ENCODE measurements at places on chromosomes 2 and 18.
A peak's percentile ranks its signal among the peaks of the same experiment; 100 is the strongest.

DNA sequence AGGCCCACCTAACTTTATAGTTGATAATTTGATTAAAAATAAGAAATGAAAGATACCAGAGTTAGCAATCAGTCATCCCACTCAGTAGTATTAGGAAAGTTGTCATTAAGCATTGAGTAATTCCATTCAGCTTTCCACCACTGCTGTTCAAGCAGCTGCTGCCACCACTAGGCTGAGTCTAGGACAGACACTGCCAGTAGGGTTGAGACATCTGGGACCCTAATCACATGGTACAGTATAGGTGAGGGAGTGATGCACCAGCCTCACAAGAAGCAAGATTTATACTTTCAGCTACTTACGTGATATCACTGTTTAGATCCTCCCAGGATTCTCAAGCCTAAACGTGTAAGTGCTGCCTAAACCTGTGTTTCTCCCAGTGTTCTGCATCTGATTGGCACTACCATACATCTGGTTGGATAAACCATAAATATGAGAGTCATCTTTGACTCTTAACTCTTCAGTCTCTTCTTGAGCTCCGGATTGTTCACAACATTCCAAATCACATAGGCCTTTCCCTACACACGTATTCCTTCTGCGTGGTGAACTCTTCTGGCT is 3.2 kb downstream of the UBXN4 start:
- H3K27ac ChIP-seq: peak overlapping the region; percentile 98
- H3K4me3 ChIP-seq: no peak overlapping the region
- peak; percentile 30 for DNase-seq

DNA sequence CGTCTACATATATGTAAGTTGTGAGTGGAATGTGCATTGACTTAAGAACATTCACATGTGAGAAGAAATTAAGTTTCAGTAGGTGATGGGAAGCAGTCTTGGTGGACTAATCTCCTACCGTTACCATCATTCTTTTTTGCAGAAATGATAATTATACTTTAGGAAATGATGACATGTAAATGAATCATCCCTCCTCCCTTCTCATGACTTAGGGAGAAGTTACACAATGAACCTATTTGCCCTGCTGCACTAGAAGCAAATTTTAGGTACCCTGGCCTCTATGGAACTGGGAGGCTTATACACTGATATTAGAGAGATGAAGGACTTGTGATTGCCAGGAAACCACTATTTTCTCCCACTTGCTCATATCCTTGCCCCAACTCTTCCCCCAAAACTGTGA is 214.2 kb downstream of the CALCRL start:
- no peaks in the 10 kb centered on the region for H3K27me3 ChIP-seq
- H3K4me3 ChIP-seq: no peak overlapping the region

DNA sequence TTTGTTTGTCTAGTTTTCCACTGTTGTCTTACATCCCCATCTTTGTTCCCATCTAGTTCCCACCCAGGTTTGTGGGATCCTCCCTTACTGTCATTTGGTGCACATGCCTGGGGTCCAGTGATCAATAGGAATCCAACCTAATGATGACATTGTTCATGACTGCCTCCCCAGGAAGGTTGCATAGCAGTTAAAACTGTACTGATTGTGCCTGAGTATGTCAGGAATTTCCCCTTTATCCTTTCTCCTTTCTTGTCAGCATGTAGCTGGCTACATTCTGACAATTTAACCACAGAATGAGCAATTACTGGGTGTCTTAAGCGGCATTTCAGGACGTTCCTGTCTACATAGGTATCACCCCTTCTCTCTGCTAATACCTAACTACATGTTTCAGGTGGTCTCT is 653.0 kb downstream of the CNTNAP5 start:
- no peaks in the 10 kb centered on the region for H3K4me1 ChIP-seq
- no peak overlapping the region for H3K27ac ChIP-seq
- H3K4me3 ChIP-seq: no peak overlapping the region
- H3K27me3 ChIP-seq: no peaks in the 10 kb centered on the region
- no peak for DNase-seq
- no peaks in the 10 kb centered on the region for H3K36me3 ChIP-seq

- peaks cover 100% of the 10 kb centered on the region for H3K27me3 ChIP-seq
- peak; percentile 88 for DNase-seq
- peaks cover 65% of the 10 kb centered on the region for H3K4me1 ChIP-seq
- no peaks in the 10 kb centered on the region for H3K36me3 ChIP-seq
- H3K4me3 ChIP-seq: peak within 1 kb of the TSS; percentile 43
Measured at GRCh38 chr2:72917138-72917876, at the start of gene EMX1. Gene EMX1, plus strand, starts transcription at chr2:72917519. Its CDS starts 334 bp downstream, at chr2:72917853.

DNA sequence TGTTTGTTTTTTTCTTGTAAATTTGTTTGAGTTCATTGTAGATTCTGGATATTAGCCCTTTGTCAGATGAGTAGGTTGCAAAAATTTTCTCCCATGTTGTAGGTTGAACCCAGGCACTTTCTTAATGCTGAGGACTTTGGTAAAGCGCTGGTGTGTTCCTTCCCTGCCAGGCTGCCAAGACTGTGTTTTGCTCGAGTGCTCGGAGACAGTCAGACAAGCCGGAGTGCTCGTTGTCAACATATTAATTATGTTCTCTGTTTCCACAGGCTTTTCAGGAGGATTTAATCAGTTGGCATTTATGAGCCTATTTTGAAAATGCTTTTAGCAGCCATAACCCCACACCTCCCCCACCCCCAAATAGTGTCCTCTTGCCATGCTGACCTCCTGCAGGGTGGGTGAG is 6.4 kb downstream of the MTCL1 start:
- H3K27me3 ChIP-seq: peaks cover 2% of the 10 kb centered on the region
- H3K36me3 ChIP-seq: no peaks in the 10 kb centered on the region
- peaks cover 35% of the 10 kb centered on the region for H3K4me1 ChIP-seq
- no peak for DNase-seq

DNA sequence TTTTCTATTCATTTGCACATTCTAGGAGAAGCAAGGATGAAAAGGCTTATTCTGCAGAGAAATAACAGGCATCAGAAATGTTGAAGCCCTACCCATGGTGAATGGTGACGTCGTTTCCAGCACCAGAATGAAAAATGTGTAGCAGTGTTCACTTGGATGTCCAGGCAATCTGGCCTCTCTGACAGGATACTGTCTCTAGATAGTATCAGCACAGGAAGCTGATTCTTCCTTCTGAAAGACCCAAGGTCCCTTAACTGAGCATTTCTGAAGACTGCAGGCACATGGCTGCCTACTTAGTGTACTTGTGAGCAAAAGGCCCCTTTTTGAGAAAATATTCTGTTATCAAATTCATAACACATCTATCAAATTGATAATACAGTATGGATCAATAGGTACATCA is 234.1 kb downstream of the XIRP2 start:
- H3K27me3 ChIP-seq: no peaks in the 10 kb centered on the region
- H3K4me3 ChIP-seq: no peak overlapping the region
- no peak overlapping the region for H3K27ac ChIP-seq

DNA sequence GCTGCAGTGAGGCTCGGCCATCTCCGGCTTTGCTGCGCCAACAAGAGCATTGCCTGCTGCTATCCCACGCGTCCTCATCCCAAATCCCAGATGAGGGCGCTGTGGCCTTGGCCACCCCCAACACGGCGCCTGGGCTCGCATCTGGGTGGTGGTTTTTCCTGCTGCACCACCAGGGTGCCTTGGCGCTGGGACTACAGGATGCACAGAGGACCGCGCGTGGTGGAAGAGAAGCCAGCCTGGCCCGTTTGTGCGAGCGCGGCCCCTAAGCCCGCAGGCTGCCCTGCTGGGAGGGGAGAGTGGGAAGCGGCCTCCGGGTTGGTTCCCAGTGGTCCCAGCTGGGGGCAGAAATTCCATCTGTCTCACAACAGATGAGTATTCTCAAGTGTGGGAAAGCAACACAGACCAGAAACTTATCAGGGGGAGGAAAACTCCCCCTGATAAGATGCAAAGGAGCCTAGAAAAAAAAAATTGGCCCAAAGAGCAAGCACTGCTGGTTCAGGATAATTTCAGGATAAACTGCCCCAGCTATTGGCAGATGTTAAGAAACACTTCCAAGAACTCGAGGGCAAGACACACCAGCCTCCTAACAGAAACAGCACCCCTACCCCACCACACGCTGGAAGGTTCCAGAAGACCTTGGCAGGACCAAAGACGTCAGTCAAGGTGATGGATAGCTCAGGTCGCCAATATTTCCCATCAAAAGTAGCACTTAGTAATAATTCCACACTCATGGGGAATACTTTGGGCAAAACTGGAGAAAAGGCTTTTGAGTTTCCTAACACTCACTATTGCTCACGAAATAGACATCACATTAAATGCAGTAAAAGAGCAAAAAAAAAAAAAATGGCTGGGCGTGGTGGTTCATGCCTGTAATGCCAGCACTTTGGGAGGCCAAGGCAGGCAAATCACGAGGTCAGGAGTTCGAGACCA is 152.1 kb downstream of the PXDN start:
- DNase-seq: peak; percentile 90
- peaks cover 47% of the 10 kb centered on the region for H3K27me3 ChIP-seq
- H3K27ac ChIP-seq: no peak overlapping the region
- peaks cover 23% of the 10 kb centered on the region for H3K4me1 ChIP-seq
- no peaks in the 10 kb centered on the region for H3K36me3 ChIP-seq
- H3K4me3 ChIP-seq: no peak overlapping the region
